ENCODE measurements at places on chromosomes 16 and 17.

DNA sequence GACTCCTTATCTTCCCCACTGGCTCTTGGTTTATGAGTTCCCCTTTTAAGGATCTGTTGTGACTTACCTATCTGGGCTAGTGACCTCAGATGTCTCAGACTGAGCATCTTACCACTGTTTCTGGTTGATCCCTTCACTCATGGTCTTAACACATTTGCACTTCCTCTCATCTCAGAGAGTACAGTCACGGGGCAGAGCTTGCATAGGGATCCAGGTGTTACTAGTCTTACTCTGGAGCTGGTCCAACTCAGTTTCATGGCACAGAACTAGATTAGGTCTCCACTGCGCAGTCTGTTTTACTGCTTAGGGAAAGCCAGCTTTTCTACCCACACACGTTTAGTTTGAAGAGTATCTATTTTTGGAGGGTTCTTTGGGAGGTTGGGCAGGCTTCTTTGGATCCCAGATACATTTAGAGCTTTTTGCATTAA lies 10.2 kb downstream of the GABARAPL2 start:
- DNase-seq = no peak

DNA sequence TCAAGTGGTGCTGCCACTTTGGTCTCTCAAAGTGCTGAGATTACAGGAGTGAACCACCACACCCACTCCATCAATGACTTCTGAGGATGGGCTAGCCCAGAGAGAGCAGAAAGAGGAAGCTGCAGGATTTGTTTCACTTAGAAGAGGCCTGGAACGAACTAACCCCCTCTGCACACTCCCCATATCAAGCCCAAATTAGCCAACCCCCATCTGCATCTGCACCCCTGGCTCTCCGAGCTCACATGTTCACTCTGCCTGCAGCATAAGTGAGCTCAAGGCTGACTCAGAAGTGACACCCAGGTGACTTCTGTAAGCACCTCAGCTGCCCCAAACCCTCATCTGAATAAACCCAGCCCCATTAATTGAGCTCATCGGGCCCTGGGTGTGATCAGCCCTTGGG lies 4.8 kb downstream of the SCNN1G start:
- no peak for DNase-seq

DNA sequence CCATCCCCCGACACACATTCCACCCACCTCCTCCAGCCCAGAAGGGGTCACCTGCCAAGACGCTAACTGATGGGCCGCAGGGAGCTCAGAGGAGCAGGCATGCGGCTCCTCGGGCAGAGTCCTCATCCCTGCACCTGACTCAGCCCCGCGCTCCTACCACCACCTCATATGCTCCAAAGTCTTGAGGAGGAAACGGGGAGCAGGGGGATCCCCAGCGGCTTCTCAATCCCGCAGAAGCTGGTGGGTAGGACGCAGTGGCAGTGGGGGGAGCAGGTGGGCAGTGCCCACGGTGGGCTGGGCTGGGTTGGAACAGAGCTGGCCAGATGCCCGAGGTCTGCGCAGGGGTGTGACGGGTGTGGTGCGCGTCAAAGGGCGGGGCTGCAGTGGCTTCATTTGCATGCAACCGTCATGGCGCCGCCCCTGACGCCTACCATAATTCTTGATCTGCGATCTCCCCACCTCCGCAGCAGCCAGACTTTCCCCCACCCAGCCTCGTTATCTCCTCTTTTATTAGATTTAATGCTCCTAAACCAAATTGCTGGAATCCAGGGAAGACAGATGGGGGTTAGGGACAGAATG lies 39.0 kb upstream of the EMP2 start:
- DNase-seq = no peak

DNA sequence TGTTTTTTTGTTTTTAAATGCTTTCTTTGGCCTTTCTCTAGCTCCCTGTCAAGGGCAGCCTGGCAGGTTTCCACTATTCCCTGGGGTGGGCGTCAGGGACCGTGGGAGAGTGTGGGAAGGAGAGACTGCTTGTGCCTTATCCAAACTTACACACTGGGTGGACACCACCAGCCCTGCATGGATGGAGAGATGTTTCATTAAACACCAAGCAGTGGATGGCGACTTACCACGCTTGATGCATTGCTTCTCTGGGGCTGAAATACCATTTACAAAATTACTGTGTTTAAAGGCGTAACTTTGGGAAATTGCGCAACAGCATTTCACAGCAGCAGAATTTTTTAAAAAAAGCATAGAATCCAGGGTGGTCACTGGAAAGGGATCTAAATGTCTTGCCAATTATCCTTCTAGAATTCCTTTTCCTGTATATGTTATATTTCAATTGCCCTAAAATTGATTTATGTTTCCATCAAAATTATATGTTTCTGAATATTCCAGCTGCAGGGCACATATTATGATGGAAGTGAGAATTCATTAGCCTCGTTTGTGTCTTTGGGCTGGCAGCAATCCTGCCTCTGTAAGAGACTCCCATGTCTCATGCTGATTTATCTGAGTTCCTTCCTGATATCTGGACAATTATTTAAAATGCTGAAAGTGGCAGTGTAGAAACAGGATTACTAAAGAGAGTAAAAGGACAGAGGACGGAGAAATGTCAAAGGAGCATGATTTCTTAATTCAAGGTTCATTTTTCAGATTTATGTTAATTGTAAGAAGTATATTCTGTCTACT lies 247.3 kb downstream of the GRIN2A start:
- no peak for DNase-seq

DNA sequence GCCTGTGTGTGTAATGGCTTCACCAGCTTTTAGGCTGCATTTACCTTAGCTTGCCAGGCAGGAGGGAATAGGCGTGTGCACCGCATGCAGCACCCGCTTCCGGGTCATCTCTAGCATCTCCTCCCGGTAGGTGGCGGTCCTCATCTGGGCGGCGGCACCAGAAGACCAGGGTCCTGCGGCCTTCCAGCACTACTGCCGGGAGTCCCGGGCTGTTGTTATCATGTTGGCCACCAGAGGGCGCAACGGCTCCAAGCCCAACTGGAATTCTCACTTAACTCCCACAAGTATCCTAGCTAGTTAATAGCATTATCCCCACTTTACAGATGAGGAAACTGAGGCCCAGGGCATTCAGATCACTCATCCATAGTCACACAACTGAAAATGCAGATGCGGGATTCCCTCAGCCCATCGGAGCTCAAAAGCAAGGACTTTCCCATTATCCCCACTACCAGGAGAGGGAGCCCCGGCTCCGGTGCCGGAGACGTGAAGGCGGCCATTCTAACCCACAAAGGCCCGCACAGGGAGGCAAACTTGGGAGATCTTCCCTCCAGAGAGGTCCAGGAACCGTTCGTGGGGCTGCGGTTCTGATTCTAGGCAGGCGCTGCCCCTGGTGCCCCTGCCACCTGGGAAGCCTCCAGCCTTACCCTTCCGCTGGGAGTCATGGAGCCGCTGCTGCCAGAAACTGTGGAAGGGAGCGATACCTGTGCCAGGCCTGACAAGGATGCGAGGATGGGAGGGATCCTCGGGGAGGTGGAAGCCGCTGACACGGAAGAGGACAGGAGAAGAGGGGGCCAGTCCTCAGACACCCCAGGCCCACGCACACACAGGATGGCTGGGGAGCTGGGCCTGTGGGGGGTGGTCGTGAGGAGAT lies 23.9 kb downstream of the LGALS9 start:
- no peak for DNase-seq

- DNase-seq = no peak
These were observed 17.1 kb upstream of the CRK start for GRCh38 chr17:1473170-1473569.

- DNase-seq = peak; percentile 55
These were observed 9.4 kb upstream of the MEOX1 start for GRCh38 chr17:43671031-43671692.

- no peak for DNase-seq
These were observed 123.2 kb downstream of the CDRT15L2 start for GRCh38 chr17:20702692-20703091.

- DNase-seq = no peak
These were observed 23.6 kb downstream of the RAB11FIP4 start for GRCh38 chr17:31415004-31415454.

DNA sequence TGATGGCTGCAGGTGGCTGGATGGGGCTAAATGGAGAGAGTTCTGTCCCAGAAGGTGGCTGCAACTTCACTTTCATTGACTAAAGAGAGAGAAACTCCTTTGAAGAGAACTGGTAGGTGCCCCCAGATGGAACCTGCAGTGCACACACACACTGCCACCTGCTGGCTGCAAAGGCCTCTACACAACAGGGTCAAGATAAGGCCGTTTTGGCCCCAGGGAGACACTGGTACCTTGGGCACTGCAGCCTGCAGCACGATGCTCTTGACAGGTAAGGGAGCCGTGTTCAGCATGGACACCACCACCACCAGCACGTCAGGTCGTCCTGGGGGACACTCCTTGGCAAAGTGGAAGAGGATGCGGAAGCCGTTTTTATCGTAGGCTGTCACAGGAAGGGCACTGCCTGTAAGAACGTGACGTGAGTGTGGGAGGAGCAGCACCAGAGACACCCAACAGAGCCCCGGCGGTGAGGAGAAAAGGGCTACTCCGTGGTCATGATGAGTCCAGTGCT lies 22.7 kb downstream of the GGA3 start:
- no peak for DNase-seq

DNA sequence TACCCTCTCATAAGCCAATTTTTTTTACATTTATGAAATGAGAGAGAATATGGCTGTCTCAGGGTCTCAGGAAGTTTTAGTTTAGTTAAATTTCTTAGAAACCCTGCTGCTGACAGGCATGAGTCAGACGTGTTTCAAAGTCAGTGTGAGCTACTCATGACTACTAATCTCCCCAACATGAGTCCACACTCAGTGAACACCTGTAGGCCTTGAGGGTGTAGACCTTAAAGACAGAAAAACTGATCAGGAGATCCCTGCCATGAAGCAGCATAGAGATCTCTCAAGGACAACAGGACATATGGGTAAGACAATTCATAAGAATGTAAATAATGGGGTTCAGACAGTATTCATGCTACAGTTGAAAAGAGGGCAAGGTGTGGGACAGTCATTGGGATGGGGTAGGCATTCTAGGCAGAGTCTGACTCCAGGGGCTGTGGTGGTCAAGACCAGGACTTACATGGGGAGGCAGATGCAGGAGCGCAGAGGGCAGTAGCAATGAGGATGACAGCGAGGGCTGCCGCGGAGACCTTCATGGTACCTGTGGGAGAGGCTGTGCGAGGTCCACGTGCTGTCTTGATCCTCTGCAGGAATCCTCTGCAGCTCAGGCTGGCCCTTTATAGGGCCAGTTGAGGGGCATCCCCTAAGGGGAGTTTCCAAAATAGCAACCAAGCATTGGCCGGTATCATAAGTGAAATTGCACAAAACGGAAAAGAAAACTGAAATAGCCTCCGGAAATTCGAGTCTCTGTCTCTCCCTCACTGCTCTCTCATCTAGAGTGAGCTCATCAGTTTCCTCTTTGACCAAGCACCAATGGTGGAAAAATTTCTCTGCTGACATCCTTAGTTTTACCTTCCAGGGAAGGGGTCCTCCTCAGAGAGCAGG lies at the start of gene CCL5:
Gene CCL5 (minus strand): TSS at position 588 of the 882 bp plus-strand sequence.
- no peak for DNase-seq

DNA sequence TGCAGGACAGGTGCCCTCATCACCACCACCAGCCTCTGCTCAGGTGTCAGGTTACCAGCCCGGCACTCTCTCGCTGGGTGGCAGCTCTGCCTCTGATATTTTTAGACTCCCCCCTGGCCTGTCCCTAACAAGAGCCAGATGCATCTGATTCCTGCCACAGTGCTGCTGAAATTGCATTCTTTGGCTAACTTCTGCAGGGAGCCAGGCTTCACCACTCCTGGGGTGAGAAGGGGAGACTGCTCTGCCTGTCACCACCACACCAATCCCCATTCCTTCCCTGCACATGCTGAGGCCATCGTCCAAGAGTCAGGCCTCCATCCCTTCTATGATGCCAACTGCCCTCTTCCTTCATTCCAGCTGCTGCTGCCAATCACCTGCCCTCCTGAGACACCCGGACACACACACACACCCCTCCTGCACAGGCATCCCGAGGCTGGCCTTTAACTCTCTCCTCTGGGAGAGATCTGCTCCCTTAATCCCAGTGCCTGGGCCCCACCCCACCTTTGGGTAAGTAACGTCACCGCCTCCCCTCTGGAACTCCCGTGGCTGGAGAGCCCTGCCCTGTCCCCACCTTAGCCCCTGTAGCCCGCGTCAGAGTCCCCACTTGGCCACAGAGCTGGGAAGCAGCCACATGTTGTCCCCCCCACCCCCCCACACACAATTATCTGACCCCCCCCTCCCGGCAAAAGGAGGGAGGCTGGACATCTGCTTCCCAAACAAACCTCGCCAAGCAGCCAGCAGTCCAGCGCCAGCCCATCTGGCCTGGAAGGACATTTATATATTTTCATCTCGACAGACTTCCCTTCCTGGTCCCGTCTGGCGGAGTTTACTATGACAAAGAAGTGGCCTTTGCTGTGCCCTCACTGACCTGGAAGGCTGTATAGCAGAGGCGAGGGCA lies 2.8 kb downstream of the EMP2 start:
- DNase-seq = no peak

DNA sequence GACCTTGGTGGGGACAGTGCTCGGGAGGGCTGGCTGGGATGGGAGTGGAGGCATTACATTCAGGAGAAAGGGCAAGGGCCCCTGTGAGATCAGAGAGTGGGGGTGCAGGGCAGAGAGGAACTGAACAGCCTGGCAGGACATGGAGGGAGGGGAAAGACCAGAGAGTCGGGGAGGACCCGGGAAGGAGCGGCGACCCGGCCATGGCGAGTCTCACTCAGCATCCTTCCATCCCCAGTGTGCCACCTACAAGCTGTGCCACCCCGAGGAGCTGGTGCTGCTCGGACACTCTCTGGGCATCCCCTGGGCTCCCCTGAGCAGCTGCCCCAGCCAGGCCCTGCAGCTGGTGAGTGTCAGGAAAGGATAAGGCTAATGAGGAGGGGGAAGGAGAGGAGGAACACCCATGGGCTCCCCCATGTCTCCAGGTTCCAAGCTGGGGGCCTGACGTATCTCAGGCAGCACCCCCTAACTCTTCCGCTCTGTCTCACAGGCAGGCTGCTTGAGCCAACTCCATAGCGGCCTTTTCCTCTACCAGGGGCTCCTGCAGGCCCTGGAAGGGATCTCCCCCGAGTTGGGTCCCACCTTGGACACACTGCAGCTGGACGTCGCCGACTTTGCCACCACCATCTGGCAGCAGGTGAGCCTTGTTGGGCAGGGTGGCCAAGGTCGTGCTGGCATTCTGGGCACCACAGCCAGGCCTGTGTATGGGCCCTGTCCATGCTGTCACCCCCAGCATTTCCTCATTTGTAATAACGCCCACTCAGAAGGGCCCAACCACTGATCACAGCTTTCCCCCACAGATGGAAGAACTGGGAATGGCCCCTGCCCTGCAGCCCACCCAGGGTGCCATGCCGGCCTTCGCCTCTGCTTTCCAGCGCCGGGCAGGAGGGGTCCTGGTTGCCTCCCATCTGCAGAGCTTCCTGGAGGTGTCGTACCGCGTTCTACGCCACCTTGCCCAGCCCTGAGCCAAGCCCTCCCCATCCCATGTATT lies 1.1 kb downstream of the CSF3 start:
- DNase-seq = no peak

- DNase-seq = no peak
These were observed 42.3 kb downstream of the WSB1 start for GRCh38 chr17:27336184-27336583.

DNA sequence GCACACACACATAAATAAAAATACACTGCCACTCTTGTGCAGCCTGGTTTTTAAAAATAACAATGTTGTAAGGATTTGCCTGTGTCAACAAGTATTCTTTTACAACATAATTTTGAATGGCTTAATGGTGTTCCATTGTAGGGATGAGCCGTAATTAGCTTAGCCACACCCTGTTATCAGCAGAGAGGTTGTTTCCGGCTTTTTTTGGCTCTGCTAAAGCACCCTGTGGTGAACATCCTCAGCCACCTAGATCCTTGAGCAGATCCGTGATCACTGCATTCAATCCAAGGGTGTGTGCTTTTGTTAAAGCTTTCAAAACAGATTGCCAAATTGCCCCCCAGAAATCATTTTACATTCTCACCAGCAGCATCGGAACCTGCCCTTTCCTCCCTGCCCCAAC lies 7.0 kb downstream of the KATNB1 start:
- DNase-seq = no peak

Data from AG09309 (cell line).